ENCODE measurements at places on chromosomes 1 and 21.

DNA sequence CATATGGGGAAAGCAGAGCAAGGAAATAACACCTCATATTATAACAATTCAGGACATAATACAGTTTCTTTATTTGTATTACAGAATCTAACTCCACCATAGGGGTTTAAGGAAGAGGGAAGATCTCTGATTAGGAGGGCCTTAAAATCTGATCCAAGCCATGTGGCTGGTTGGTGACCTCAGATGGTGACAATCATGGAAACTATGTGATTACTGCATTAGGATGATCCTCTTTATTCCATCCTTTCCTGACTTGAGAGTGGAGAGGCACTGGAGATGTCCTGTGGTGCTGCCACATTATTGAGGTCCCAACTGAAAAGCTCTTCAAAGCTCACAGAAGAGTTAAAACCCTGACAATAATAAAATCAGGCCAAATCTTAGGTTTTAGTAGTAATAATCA lies 168.1 kb upstream of the BEND5 start:
- DNase-seq = no peak

DNA sequence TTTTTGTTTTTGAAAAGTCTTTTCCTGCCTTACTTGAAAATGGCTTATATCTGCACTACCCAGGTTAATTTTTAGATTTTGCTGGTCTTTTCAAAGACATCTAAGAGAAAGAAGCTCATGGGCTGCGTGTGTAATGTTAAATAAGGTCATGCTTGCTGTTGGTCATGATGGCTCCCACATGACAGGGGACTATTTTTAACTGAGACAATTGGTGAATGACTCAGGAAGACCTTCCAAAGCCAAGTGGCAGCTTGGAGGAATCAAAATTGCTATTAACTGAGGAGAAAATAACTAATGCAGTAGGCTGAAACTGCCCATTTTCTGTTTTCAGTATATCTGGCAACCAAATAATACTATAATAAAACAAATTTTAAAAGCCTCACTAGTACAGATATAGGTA lies 117.1 kb upstream of the SPAG17 start:
- no peak for DNase-seq

DNA sequence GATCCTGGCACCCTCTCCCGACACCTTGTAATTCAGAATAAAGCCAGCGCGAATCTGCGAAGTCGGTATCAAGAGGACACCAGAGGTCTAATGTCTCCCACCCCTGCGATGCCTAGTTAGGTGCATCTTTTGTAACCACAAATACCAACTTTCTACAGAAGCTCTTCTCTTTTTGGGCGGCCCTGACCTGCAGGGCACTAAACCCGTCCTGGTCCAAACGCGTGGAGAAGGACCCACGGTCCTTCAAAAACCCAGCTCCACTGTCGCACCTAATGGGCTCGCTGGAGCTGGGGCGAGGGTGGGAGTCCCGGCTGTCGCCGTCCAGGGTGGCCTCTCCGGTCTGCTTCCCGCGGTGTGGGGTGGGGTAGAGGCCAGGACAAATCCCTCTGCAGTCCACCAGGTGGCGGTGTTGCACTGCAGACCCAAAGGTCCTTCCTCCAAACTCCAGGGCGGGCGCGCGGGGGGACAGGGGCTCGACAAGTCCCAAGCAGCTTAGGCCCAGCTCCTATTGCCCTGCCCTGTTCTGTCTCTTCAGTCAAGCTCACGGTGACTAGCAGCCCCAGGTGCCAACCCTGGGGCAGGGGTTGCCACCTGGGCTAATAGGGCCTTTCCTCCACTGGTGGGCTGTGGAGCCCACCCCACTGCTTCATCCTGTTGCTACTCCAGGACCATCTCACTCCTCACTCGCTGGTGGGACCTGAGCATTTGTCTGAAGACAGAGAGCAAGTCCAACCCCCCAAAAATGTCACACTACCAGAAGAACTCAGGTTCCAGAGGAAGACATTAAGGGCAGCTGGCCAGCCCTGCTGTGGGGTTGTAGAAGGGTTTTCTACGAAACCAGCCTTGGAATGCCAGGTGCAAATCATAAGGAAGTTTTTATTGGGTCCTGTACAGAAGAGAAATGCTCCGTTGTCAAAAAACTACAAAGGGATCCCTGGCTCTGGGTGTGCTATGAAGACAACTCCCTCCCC lies 2.8 kb downstream of the HES3 start:
- peak; percentile 78 for DNase-seq

DNA sequence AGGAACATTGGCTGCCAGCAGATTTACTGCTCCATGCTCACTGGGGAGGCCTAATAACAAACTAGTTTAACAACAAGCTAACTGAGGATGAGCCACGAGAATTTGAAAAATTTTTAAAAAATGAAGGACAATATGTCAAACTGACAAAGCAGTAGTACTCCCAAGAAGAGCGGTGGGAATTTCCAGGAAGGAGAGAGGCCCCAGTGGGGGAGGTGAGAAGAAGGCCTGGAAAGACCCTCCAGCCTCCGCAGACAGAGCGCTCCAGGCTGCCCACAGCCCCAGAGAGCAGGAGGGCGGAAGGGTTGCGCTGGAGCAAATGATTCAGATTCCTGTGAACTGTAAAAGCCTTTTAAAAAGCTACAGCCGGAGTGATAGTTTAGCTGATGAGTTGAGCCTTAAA lies 78.5 kb downstream of the SIPA1L2 start:
- no peak for DNase-seq
